ENCODE measurements at places on chromosomes 2 and 18.

DNA sequence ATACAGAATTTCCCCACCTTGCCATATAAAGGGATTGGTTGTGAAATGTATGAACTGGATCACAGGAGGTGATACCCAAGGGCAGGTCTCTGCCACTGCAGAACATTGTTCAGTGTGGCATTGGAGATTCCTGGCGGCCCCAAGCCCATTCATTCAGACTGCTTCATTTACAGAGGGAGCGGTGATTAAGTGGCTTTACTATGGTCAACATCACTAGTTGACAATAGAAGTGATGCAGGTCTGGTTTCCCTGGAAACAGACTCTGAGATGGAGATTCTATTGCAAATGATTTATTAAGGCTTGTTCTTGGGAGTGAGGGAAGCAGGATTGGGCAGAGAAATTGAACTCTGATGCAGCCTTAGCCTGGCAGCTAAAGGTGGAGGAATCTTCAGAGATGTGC is 62.4 kb downstream of the ZDBF2 start:
- DNase-seq: no peak

GRCh38 chr2:9972621-9973479 is 21.4 kb downstream of the GRHL1 start:
- DNase-seq: no peak

DNA sequence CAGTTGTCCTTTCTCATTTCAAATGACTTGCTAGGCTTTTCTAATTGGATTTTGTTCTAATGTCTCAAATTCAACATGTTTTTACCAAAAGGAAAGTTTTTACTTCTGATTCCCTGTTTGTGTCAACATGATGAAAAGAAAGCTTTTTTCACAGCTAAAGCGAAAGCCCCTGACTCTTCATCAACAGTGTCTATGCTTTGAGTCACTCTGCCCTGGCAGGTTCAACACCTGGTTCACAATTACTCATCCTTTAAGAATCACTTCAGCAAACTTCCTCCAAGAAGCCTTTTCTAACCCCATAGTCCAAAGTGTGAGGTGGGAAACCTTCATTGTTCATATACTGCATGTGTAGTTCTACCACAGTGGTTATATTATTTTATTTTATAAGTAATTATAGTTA is 7.6 kb upstream of the DSG2 start:
- DNase-seq: no peak

GRCh38 chr18:39711701-39712100 is 2146.1 kb upstream of the CELF4 start:
- no peak for DNase-seq

- no peak for DNase-seq
These were observed 5.1 kb upstream of the RAB27B start for GRCh38 chr18:54822872-54823845.

- DNase-seq: no peak
These were observed 846.2 kb downstream of the SLC4A3 start for GRCh38 chr2:220473611-220474010.

DNA sequence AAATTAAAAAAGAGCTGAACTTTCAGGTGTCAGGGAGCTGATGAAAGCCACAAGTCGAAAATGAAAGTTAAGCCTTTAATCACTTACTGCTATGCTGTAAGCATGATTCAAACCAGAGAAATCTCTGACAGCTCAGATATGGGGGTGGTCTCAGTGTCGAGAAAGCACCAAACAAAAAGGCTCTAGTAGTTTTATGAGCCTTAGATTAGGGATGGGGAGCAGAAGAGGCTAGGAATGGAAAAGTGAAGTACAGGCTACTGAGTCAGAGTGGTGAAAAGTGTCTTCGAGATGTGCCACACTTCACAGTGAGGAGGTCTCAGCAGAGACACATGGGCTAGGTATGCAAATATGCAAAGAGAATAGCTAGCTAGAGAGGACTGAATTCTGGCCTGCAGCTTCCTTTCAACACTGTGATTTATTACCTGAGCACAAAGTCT is 482.2 kb downstream of the SPAG16 start:
- DNase-seq: no peak

DNA sequence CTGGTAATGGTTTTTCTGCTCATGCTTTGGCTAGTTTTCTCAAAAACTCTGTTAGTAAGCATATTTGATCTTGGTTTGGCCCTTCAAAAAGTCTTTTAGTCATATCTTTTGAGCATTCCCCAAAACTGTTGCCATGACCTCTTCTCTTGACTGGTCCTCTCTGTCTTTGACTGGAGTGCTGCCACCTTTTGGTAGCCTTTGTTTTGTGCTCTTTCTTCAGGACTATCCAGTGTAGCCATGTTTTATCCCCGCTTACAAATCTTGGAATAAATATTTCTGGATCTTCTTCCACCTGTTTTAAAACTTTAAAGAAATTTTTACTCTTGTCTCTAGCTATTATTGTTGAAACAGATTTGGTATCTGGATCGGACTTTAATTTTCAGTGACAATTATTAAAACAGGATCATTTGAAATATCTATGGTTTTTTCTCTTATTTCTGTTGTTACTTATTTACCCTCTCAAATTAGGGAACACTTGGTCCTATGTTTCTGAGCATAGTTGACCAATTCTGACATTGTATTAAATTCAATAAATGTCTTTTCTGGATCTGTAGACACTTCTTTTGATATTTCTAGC is 965 bp upstream of the ELOA2 start:
- no peak for DNase-seq

DNA sequence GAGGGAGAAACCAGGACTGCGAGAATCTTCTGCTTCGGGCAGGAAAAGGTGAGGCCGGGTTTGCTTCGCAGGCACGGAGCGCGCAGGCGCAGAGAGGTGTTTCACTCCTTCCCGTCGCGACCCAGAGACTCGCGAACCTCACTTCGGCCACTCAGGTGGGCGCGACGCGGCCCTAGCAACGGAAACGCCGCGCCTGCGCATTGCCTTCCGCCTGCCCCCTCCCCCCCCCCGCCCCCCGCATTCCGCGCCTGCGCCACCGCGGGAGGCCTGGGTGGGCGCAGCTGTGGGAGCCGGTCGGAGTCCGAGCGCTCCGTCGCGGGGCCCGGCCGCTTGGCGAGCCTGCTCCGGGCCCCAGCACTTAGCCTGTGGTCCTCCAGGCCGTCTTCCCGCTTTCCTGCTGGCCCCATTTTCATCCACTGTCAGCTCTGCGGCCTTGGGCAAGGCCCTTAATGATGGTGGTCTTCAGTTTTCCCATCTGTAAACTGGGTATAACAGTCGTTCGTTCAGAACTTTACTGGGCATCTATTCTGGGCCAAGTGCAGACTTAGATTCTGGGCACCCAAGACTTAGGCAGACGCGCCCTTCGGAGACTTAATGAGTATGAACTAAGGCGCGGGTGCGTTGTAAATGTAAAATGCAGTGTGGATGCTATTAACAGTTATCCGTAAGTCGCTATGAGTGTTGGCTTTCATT is 62.1 kb upstream of the ACKR3 start:
- DNase-seq: no peak

DNA sequence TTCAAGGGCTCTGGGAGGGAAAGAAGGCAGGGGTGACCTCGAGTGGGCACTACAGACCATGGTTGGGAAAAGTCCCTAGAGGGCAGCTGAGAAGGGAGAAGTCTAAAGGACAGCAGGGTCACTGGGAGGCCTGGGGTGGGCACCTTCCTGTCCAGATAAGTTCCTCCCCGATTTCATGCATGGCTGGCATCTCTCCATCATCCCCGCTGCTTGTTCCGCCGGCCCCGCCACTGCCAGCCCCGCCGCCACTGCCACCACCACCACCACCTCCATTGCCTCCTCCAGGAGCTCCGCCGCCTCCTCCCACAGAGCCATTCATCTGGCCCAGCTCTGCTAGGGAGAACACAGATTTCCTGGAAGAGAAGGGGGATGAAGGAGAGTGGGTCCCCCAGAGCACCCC is 53.6 kb downstream of the MTHFD2 start:
- no peak for DNase-seq

GRCh38 chr2:108067820-108068405 is 81.6 kb downstream of the SLC5A7 start:
- no peak for DNase-seq

Measured in C1 segment of cervical spinal cord (tissue), 14 donors.